SK-MEL-5 (cell line): ENCODE measurements at places on chromosomes 2 and 18.

- DNase-seq, result no peak
Observed at GRCh38 chr2:33437297-33437696, 39.2 kb upstream of the RASGRP3 start.

- DNase-seq, result no peak
Observed at GRCh38 chr2:2723064-2723463, 392.0 kb upstream of the MYT1L start.

GRCh38 chr2:32947484-32948143 is 861 bp downstream of the LTBP1 start:
- no peak for DNase-seq

- DNase-seq, result peak; percentile 87
Observed at GRCh38 chr2:61065714-61066709, at the start of gene SANBR. Gene SANBR, plus strand, starts transcription at chr2:61065871. Its CDS starts 4,480 bp downstream, at chr2:61070351.

- DNase-seq, result no peak
Observed at GRCh38 chr2:26782876-26783704, 2.8 kb upstream of the CENPA start.

DNA sequence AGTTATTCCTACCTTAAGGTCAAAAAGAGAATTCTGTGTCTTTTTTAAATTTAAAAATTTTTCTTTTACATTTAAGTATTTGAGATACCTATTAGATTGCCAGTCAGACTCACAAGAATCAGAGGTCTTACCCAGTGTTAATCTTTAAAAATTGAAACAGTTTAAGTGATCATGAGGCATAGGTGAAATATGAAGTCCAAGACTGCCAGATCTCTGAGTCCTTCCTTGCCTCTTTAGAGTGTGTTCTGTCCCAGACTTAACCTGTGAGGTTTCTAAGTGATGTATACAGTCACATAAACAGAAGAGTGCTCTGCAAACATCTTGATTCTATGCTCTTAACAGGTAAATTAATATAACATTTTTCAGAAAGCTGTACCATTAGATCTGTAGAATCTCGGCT is 40.6 kb downstream of the ACTR3 start:
- no peak for DNase-seq

- no peak for DNase-seq
Observed at GRCh38 chr2:190210471-190210870, 109.2 kb downstream of the HIBCH start.

DNA sequence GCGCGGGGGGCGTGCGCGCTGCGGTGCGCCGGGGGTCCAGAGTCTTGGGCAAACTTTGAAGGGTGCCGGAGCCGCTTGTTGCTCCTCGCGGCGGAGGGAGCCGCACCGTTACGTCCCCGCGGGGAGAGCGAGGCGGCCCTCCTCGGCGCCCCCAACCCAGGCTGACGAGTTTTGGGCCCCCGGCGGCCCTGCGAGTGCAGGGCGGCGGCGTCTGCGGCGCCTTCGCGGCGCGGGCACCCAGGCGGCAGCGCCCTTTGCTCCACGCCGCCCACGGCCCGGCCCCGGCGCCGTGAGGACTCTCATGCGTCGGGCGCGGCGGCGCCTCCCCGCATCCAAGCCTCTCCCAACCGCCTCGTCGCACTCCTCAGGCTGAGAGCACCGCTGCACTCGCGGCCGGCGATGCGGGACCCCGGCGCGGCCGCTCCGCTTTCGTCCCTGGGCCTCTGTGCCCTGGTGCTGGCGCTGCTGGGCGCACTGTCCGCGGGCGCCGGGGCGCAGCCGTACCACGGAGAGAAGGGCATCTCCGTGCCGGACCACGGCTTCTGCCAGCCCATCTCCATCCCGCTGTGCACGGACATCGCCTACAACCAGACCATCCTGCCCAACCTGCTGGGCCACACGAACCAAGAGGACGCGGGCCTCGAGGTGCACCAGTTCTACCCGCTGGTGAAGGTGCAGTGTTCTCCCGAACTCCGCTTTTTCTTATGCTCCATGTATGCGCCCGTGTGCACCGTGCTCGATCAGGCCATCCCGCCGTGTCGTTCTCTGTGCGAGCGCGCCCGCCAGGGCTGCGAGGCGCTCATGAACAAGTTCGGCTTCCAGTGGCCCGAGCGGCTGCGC is 814 bp downstream of the FZD7 start:
- no peak for DNase-seq

- no peak for DNase-seq
Observed at GRCh38 chr18:8657873-8658470, 47.4 kb upstream of the MTCL1 start.

GRCh38 chr2:43009448-43009847 is 217.0 kb downstream of the ZFP36L2 start:
- DNase-seq, result no peak

- peak; percentile 78 for DNase-seq
Observed at GRCh38 chr18:74897971-74898657, 300.4 kb downstream of the ZNF407 start.

DNA sequence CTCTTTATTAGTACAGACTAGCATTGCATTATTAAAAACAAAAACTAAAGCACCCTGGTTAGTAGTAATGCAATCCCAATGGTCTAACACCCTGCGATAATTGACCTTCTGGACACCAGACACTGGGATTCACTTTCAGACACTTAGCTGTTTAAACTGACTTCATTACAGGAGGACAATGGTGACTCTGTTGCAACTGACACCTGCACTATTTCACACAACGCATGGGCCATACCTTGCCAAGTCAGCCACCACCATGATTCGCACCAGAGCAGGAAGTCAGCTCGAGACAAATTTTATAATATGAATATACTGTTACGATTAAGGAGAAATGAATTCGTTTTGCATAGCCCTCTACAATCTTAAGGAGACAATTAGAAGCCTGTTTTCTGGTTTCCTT is 150.7 kb downstream of the MEIS1 start:
- no peak for DNase-seq

- DNase-seq, result no peak
Observed at GRCh38 chr2:230023313-230023712, 45.4 kb downstream of the SLC16A14 start.

DNA sequence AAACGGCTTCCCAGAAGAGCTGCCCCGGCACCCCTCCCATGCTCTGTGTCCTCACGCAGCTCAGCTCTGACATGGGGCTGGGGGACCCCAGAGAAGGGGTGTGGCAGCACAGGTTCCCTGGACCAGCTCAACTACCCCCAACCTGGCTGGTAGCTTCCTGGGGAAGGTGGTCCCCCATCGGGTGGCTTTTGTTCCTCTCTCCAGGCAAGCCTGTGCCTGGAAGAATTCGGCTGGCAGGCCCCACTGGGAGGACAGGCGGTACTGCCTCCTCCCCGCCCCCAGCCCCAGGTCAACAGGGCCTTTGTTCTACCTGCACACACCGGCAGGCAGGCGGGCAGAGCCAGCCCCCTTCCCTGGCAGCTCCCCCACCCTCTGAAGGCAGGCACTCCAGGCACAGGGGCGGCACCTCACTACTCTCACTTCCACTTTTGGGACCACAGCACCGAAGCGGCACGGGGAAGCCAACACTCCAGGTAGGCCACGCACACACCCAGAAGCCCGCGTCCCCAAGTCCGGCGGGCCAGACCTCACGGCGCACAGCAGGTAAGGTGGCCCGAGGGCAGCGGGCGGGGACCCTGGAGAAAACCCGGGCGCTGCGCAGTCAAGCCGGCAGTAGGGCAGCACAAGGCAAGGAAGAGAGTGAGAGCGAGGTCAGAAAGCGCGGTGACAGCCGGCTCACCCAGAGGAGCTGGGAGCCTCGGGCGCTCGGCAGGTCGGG is 1.3 kb downstream of the HS6ST1 start:
- DNase-seq, result no peak

DNA sequence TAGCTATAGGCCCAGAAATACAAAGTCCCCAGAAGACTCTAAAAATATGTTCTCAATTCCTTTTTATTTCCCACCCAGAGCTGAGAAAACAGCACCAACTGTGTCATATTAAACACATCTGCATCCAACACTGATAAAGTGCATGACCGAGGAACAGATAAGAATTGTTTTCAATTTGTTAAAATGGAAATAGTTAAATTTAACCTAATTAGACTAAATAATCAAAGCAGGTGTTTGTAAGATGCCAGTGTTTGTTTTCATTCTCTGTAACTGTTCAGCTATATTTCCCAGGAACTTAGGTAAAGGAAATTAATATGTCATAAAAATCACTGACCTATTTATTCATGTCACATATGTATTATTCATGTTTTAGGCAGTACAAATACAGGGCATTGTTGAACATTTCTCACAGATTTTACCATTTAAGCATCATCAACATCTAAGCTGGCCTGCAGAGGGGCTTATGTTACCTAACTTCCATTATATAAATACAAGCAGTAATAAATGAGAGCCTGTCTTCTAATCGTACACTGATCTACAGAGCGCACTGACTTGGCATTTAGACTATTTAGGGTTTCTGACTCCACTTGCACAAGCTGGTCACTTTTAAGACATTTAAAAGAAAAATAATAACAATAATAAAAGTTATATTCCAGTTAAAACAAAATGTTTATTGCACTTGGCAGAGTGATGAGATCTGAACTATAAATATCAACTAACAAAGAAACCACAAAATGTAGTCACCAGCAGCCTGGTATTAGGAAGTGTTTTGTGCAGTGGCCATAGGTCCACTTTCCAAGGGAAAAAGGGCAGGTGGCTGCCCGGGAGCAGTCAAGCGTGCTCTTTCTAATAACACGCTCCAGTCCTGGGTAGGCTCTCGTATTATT is 86.6 kb upstream of the ZFP36L2 start:
- DNase-seq, result no peak

DNA sequence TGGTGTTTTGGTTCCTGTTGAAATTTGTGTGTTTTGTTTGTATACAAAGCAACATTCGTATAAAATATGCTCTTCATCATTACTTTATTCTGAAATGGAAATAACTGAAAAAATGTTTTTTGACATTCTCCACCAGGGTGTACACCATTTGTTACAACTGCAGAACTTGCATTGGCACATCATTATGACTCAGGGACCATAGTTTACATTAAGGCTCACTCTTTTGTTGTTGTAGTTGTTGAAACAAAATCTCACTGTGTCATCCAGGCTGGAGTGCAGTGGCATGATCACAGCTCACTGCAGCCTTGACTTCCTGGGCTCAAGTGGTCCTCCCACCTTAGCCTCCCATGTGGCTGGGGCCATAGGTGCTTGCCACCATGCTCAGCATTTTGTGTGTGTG is 676.6 kb downstream of the TDRD15 start:
- DNase-seq, result no peak

DNA sequence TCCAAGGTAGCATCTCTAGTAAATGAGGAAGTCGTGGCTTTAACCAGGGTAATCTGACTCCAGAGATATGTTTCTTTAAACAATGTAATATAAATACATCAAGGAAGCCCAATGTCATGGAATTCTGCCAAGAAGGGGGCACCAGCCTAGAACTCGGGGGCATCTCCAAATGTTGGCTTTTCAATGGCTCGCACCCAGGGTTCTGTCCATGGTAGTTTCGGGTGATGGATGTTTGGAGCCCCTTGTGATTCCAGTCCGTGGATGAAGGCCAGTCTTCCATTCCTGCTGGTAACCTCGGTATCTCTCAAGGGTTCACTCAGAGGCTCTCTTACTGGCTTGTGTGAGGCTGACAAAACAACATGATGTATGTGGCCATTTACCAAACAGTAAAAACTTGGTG is 91.7 kb upstream of the SPHKAP start:
- no peak for DNase-seq

DNA sequence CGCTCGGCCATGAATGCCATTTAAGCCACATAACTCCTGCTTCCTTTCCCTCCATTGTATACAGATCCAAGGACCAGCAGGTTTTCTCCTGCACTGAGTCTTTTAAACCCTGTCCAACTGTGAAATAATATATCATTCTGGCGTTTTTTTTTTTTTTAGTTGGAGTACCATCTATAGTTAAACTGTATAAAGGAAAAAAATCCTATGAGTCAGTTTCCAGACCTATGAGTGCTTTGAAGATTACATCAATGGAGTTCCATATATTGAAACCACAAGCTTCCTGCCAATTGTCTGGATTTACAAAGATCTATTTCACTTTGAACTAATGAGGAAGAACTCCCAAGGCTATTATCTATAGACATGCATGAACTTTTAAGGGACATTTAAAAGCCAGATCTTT is 2.4 kb upstream of the MALT1 start:
- DNase-seq, result peak; percentile 38

- DNase-seq, result no peak
Observed at GRCh38 chr2:15816674-15817406, 123.5 kb upstream of the MYCN start.

DNA sequence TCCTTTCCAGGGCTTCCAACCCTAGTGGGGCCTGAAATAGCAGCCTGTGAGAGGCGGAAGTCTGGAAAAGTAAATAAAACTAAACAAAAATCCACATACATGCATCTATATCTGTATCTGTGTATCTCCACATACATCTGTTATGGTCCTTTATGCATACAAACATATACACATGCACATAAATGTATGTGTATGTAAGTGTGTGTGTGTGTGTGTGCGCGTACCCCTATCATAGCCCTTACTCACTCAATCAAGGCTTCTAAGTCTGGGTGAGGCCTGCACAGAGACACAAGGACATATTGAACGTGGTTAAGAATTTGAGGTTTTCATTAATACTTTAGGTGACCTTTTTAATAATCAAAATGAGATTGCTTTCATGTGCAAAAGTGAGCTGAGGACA is 98.9 kb upstream of the CYRIA start:
- DNase-seq, result no peak

GRCh38 chr2:218395456-218395825 is 4.2 kb upstream of the CTDSP1 start:
- DNase-seq, result no peak

DNA sequence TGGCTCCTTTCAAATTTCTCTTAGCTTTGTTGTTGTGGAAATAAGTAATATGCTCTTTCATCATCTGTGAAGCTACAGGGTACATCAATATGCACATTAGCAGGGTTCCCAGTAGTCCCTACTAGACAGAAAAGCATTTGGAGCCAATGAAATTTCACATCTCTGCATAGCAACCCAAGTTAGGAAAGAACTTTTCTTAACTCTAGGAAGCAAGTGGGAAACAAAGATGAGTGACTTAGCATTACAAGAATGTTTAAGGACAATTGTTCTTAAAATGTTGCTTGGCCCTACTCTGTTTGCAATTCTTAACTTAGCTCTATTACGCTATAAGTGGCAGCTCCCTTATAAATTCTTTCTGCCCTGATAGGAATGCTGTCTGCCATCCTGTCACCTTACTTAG is 39.6 kb downstream of the ZEB2 start:
- no peak for DNase-seq

- no peak for DNase-seq
Observed at GRCh38 chr18:70197844-70198243, 7.6 kb downstream of the RTTN start.

DNA sequence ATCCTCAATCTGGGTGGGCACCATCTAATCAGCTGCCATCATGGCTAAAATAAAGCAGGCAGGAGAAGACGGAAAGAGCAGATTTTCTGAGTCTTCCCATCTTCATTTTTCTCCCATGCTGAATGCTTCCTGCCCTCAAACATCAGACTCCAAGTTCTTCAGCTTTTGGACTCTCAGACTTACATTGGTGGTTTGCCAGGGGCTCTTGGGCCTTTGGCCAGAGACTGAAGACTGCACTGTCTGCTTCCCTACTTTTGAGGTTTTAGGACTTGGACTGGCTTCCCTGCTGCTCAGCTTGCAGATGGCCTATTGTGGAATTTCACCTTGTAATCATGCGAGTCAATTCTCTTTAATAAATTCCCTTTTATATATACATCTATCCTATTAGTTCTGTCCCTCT is 36.6 kb downstream of the DIPK1C start:
- DNase-seq, result no peak
